Ecto neural progenitor cell (in vitro differentiated cells): ENCODE measurements at places on chromosomes 5 and 9.
A peak's percentile ranks its signal among the peaks of the same experiment; 100 is the strongest.

- DNase-seq: no peak
Observed at GRCh38 chr5:139969318-139969717, 73.8 kb downstream of the NRG2 start.

GRCh38 chr5:31078956-31079355 lies 114.5 kb upstream of the CDH6 start:
- no peak for DNase-seq

DNA sequence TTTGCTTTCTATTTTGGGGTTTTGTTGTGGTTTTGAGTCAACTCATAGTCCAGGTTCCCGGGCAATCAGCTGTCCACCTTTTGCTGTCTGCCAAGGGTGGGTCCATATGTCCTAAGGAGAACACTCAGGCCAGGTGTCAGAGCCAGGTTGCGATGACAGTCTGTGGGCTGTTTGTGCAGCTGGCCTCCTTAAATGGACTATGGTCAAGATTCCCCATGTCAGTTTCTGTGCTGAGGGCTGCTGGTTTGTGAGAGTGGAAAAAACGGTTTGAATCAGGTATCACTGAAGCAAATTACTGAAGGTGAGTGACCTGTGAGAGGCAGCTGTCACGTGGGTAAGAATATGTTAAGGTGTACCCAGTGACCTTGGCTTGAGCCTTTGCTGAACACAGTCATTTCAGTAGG lies 33.0 kb downstream of the SNX30 start:
- no peak for DNase-seq

- DNase-seq: no peak
Observed at GRCh38 chr5:122170620-122171019, 41.3 kb downstream of the ZNF474 start.

DNA sequence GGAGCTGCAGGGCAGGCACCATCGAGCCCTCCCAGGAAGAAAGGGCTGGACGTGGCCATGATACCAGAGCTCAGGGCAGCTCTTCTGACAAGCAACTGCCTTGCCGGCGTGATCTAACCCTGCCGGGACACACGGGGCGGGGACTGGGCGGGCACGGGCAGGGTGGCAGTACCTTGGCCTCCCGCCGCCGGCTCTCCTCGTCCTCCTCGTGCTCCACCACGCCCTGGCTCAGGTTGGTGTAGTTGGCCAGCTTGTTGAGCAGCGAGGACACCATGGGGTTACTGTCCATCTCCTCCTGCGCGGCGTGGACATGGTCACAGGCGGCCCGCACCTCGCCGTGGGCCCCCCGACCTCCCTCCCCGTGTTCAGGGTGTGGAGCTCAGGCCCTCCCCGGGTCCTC lies 18.5 kb downstream of the SLC12A7 start:
- no peak for DNase-seq

DNA sequence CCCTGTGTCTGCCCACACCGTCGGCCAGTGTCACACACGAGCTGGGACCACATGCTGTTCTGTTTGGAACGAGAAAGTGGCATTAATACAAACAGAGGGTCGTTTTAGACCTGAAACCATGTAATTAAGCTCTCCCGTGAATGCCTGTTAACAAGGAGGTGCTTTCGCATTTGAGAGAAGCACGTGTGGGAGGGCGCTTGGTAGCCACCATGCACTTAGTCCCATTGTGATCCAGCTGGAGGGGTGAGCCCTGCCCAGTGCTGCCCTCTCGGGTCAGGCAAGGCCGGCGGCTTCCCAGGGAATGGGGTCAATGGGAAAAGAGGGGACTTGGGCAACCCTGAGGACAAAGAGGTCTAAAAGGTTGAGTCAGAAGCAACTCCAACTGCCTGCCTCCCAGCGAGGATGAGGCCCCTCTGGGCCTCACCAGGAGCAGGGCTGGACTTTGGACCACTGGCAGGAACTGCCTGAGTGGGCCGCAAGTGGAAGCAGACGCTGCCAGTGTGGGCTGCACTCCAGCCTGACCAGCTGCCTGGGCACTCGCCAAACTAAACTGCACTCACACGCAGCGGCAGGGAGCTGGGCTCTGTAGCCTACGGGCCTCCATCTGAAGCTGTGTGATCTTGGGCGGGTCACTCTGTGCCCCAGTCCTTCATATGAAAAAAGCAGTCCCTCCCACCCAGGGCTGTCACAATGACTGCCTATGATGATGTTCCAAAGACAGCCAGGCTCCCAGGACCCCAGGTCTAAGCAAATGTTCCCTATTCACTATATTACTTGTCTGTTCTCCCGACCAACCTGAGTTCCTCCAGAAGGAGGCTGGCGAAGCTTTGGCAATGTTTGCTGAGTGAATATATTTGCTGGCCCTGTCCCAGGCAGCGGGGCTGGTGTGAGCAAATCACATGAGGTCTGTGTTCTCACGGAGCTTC lies 195.7 kb downstream of the CDK5RAP2 start:
- no peak for DNase-seq

DNA sequence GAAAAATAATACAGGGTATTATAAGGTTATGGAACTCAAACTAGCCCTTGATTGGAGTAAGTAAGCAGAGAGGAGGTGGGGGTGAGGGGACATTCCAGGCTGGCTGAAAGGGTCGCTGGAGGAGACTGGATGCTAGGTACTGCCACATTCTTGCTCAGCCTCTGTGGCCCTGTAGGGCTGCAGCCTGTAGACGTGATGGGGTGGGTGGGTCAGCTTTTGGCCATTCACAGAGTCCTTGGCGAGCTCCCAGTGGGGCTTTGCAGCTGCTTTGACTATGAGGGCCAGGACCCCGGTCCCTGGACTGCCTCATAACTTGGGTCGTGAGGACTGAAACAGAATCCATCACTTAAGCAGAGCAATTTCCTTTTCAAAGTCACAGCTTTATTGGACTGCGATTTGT lies 4.2 kb upstream of the GDNF start:
- peak; percentile 54 for DNase-seq

GRCh38 chr5:147388184-147389108 lies 121.4 kb downstream of the DPYSL3 start:
- DNase-seq: no peak

GRCh38 chr5:139682016-139682975 lies 34.1 kb downstream of the CXXC5 start:
- no peak for DNase-seq

GRCh38 chr5:67221487-67222242 lies 25.1 kb upstream of the CD180 start:
- no peak for DNase-seq

- DNase-seq: no peak
Observed at GRCh38 chr5:1881731-1882336, 891 bp downstream of the IRX4 start.

DNA sequence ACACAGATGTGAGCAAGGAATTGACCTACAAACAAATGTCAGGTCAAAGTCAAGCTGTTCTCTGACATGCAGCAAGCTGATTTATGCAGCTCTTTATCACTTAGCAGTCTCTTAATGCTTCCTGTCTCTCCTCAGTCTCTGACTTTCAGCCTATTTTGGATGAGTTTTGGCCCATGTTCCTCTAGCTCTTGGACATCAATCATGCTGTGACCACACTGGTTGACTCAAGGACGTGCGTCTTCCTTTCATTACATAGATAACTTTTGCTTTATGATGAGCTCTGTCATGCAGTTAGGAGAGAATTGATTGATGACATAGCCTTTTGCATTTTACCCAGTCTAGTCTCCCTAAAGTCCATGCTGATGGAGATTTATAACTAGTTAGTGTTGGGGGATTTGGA lies 9.4 kb upstream of the REEP5 start:
- DNase-seq: no peak

GRCh38 chr9:88992556-88992955 lies 1.3 kb downstream of the S1PR3 start:
- DNase-seq: peak; percentile 30

- no peak for DNase-seq
Observed at GRCh38 chr5:21856987-21857386, 996.2 kb downstream of the CDH12 start.

- DNase-seq: peak; percentile 53
Observed at GRCh38 chr9:76810377-76810957, 46.2 kb downstream of the PCA3 start.

DNA sequence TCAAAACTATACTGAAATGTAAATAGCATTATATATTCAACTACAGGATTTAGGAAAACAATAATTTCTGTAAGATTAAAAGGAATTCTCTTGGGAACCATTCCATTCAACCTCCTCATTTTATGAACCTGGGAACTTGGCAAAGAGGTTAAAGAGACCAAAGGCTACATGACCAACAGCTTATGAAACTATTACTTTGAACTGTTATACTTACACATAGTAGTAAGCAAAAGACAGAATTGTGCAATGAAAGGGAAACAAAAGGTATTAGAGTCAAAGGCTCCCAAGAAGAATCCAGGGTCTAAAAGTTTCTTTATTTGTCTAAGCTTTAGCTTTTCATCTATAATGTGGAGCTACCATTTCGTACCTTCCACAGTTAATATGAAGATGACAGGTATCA lies 7.2 kb downstream of the C9orf72 start:
- DNase-seq: no peak

GRCh38 chr9:105432247-105432842 lies 15.5 kb upstream of the FSD1L start:
- no peak for DNase-seq

GRCh38 chr5:67215519-67216471 lies 19.2 kb upstream of the CD180 start:
- DNase-seq: no peak

DNA sequence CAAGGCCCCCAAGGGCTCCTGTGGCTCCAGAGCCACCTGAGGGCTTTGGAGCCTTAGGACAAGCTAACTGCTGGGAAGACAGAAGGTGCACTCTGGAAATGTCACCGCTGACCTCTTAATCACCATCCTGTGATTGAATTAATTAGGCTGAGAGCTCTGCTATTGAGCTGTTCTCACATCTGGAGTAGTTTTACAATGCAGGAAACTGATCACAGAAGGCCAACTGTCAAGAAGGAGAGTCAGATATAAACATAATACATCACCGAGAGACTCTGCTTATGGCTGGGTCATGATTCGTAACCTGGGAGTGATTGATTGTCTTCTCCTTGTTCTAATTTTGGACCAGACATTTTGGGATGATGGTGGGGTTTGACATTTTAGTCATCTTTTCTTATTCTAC lies 226.1 kb downstream of the SLIT3 start:
- DNase-seq: no peak

GRCh38 chr5:128002425-128002824 lies 81.1 kb upstream of the SLC12A2 start:
- DNase-seq: no peak

DNA sequence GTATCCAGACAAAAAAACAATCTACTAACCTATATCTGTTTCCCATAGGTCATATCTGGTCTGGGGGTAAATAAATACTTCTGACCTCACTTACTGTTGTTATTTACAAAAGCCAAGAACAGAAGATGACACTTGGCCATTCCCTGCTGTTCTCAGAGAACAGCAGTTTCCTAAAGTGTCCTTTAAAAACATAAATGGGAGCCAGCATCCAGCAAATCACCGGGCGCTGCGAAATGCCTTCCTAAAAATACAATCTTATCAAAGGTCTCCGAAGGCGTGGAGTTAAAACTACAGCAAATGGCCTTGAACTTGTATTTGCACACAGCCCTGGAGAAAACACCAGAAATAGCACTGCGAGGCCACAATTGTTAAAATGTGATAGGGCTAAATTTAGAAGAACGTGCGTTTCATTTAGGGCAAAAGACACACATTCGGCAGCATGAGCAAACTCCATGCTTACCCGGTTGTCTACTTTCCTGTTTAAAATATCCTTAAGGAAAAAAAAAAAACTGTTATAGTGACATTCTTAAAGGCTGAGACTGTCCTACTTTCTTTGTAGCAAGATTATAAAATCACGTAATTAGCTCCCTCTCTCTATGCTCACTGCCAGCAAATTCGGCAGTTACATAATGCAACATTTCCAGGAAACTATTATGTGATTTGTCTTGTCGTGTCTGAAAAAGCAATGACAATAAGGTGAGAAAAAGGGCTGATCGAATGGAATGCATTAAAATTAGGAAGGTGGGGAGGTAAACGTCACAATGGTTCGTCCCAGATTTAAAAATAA lies 1.5 kb downstream of the NFIL3 start:
- no peak for DNase-seq

GRCh38 chr5:80978772-80979317 lies 18.7 kb downstream of the RASGRF2 start:
- DNase-seq: no peak

DNA sequence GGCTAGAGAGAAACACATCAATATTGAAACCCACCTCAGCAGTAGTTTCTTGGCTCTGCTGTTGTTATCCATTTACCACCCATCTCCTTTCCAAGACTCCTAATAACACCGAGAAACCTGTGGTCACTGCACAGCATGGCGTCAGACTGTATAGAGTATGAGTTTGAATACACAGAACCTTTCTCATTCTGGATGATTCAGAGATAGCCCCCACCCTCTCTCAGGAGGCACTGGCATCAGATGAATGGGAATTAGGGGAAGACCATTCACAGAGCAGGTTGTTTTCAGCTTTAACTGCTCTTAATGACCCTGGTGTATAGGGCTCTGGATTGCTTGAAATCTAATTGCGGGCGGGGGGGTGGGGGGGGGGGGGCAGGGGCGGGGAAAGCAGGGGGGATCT lies 86.7 kb downstream of the GPR21 start:
- no peak for DNase-seq

- DNase-seq: no peak
Observed at GRCh38 chr5:145938776-145939539, 2.6 kb downstream of the SH3RF2 start.

DNA sequence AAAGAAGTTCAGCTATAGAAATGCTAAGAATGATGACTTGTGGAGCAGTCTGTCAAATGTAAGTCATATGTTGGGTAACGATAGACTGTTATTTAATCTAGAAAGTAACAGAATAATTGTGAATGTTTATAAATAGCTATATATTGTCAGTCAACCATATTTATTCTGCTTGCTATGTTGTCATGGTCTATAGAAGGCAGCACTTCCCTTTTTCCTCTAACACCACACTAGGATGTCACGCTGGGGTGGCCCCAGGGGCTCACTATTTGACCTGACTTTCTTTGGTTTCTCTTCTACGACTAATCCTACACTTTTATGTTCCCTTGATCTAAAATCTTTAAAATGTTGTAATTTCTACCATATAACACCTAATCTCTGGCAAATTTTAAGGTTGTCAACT lies 20.5 kb downstream of the ERAP2 start:
- DNase-seq: no peak

DNA sequence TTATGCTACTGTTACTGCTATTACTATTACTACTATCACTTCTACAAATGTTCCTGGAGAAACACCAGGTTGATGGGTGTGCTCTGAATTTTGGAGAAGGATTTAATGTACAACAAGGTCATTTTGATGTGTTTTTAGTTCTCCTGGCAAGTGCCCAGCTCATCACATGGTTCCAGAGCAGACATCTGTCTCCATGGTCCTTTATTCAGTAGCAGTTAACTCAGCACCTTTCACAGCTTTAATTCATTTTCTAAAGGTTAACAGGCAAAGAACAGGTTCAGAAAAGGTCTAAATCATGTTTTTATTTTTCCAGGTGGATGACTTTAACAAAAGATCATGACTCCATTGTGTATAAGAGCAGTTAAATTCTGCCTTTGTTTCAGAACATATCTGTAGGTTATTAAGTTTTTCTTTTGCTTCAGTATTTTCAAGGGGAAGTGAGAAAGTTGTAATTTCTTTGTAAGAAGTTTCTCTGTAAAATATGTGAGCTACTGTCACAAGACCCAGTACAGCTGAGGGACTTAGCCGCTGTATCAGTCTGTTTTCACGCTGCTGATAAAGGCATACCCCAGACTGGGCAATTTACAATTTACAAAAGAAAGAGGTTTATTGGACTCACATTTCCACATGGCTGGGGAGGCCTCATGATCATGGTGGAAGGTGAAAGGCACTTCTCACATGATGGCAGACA lies 41.9 kb downstream of the MTRR start:
- DNase-seq: no peak
